Right ventricle myocardium superior (tissue), 1 donor: ENCODE measurements at places on chromosomes 11 and 22. TPM values are rescaled to one million over a fixed set of nuclear protein-coding genes. Genes with fewer than 3 reads are reported as not detected.

MEI1 gene
- total RNA-seq = not detected

SYT7 gene
- 23.7 TPM for total RNA-seq

MRE11 gene
- 6.4 TPM for total RNA-seq

CDON gene
- 12.3 TPM for total RNA-seq

RASL10A gene
- total RNA-seq = 1.3 TPM

TIGD3 gene
- total RNA-seq = 1.0 TPM
